ENCODE measurements at places on chromosomes 5 and 9. TPM values are rescaled to one million over a fixed set of nuclear protein-coding genes. Genes with fewer than 3 reads are reported as not detected.

- no peak for DNase-seq
These were observed 243.6 kb downstream of the DENND1A start for GRCh38 chr9:123686131-123686828.

DNA sequence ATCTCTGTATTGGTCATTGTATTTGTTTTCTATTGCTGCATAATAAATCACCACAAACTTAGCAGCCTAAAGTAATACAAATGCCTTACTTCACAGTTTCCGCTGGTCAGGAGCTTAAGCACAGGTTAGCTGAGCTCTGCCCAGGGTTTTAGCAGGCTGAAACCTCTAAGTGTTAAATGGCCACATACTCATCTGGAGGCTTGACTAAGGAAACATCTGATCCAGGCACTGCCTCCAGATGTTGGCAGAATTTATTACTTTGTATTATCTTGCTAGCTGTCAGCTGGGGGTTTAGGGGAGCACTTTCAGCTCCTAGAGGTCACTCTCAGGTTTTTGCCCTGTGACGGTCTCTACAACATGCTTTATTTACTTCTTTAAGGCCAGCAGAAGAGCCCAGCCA, 23.2 kb upstream of the RARS1 start:
- no peak for DNase-seq

- no peak for DNase-seq
These were observed 3.1 kb downstream of the C5orf63 start for GRCh38 chr5:127070243-127070642.

GRCh38 chr5:93294199-93294598, 286.8 kb downstream of the NR2F1-AS1 start:
- DNase-seq, result no peak

DNA sequence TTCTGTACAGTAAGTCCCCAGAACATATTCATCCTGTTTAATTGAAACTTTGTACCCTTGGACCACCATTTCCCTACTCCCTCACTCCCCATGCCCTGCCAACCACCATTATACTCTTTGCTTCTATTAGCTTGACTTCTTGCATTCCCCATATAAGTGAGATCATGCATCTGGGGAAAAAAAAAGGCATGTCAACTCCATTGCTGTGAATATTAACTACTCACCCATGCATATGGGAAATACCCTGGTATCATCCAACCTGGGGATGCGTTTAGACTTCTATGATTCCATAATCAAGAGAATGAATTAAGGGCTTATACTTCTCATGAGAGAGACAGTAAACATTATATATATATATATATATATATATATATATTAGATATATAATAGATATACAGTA, 659.4 kb upstream of the C9orf72 start:
- no peak for DNase-seq

DNA sequence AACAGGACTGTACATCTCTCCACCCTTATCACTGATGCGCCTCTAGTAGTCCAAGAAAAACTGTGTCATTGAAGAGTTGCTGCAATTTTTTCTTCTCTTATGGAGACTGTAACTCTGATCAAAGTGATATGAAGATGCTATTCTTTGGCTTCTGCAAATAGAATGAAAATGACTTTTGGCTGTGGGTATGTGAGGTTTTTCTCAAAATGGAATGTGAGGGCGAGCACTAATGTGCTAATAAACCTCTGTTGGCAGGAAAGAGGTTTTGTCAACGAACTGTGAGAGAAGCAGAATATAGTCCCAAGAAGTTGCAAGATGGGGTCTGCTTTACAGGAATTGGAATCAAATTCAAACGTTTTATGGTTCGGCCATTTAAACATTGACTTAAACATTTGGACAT, 252.0 kb upstream of the GAS1 start:
- no peak for DNase-seq

GRCh38 chr9:116425244-116425643, 261.9 kb upstream of the TRIM32 start:
- DNase-seq, result no peak

The IL3 gene
- 1.3 TPM for total RNA-seq

The PRDM9 gene
- total RNA-seq, result not detected

The HACD4 gene
- 13.6 TPM for total RNA-seq

All from naive thymus-derived CD4-positive, alpha-beta T cell (primary cell).